Islet precursor cell (in vitro differentiated cells): ENCODE measurements at places on chromosomes 2 and 18.

GRCh38 chr2:11539317-11540147 is 5.7 kb downstream of the GREB1 start:
- DNase-seq = no peak

DNA sequence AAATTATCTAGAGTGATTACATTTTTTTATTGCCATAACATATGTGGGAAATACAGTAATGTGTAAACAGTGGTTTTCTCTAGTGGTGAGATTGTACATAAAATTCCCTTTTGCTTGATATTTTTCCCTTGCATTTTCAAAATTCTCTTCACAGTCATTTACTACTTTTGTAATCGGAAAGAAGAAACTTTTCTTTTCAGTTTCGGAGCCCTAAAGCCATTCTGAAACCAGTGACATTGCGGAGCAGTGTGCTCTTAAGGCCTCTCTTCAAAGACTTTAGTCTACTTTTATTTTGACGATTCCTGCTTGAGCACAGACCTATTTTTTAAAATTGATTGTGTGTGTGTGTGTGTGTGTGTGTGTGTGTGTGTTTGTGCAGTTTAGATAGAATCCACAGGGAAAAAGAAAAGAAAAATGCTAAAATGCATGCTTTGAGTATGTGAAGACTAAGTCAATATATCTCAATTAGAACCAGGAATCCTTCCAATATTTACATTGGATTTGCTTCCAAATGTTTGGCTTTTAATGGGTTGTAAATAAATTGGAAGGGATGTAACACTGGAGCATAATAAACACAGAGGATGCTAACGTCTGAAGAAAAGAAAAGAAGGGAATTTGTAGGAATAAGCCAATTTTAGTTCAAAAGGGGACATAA is 357.4 kb downstream of the RND3 start:
- DNase-seq = no peak

DNA sequence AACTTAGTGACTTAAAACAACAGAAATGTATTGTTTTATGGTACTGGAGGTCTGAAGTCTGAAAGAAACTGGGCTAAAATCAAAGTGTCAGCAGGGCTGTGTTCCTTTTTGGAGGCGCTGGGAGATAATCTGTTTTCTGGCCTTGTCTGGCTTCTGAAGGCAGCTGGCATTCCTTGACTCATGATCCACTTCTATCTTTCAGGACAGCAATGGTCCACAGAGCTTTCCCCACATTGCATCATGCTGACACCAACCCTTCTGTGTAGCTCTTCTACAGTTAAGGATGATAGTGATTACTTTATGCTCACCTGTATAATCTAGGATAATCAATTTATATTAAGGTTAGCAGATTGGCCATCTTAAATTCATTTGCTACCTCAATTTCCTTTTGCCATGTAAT is 392.1 kb downstream of the TDRD15 start:
- peak; percentile 58 for DNase-seq

- DNase-seq = no peak
Observed at GRCh38 chr2:60544062-60544461, 9.4 kb downstream of the BCL11A start.

DNA sequence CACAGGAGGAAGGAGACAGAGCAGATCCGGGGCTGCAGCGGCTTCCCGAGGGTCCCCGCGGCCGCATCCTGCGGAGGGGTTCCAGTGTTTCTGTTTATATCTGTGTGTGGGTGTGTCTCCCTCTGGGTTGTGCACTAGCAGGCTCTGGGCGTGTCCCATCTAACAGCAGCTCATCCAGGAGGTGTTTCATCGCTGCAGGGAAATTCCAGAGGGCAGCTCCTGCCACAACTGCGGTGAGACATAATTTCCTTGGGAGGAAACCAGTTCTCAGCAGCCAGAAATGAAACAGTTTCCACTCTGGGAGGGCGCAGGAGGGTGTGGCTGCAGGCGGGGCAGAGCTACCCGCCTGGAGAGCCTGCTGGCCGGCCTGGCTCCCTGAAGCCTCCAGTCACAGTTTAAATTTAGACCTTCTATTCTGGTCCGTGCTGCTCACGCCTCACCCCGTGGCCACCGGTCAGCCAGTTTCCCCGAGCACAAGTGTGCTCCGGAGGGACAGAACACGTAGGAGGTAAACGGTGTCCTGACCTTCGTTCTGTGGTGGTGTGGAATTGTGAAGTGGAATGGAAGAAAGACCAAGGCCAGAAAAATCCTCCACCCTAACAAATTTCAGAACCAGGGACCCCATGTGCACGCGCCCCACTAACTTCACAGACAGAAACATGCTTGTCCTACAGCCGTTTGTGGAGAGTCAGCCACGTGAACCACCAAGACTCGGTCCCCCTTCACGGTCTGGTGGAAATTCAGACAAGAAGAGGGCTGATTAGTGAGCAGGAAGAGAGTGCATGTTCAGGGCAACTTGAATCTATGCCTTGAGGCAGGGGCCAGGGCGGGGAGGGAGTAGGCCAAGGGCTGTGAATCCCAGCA is 50.2 kb downstream of the TEX44 start:
- peak; percentile 94 for DNase-seq

GRCh38 chr18:36695806-36696205 is 133.0 kb downstream of the TPGS2 start:
- no peak for DNase-seq

DNA sequence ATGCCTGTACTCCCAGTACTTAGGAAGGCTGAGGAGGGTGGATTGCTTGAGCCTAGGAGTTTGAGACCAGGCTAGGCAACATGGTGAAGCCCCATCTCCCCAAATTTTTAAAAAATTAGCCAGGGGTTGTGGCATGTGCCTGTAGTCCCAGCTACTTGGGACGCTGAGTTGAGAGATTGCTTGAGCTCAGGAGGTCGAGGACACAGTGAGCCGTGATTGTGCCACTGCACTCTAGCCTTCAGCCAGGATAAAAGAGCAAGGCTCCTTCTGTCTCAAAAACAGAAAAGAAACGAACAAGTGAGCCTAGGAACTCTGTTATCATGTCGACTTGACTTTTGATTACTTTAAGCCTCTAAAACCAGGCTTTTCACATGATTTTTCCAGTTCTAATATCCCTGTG is 13.7 kb downstream of the NPC1 start:
- no peak for DNase-seq

- DNase-seq = no peak
Observed at GRCh38 chr2:240573071-240573515, 4.8 kb downstream of the RNPEPL1 start.

DNA sequence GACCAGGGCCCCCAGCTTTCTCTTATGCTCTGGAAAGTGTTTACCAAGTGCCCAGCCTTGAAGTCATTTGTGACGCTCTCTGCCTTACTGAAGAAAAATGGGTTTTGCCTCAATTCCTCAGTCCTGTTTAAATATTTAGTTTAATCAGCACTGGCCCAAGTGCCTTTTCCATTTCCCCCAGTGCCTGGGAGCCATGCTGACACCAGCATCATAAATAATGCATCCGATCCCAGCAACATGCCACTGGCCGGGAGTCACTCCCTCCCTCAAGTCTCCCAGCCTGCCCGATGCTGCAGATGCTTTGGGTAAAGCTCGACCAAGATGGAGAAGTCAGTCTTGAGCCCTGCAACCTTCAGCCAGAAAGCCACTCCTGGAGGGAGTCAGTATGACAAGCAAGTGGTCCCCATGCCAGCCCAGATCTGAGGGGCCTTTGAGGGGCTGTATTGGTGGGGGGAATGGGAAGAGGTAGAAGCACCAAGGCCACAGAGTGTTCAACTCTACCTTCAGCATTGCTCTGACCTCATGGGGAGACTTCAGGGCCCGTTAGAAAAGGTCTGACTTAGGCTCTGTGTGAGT is 12.0 kb upstream of the MTA3 start:
- DNase-seq = no peak

GRCh38 chr2:124995185-124995912 is 970.3 kb downstream of the CNTNAP5 start:
- DNase-seq = no peak

GRCh38 chr2:34719206-34719605 is 1120.1 kb upstream of the FAM98A start:
- no peak for DNase-seq

- no peak for DNase-seq
Observed at GRCh38 chr2:20485612-20486388, 38.9 kb downstream of the RHOB start.

DNA sequence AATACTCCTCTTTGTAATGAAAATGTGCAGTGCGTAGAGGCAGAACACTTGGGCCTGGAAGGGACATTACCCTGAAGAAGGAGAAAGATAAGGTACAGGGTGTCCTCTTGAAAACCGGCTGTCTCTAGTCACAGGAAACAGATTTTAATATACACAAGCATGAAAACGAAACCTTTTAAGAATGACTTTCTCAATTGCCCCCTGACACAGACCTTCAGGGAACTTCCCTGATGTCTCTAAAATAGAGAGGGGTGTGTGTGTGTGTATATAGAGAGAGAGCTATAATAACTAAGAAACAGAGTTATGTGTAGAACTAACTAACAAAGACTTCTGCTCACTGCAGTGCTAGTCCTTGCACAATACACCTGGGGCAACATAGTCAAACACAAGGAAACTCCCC is 780.0 kb downstream of the CNTNAP5 start:
- DNase-seq = no peak

- peak; percentile 93 for DNase-seq
Observed at GRCh38 chr2:158990397-158991214, 22.2 kb downstream of the TANC1 start.

DNA sequence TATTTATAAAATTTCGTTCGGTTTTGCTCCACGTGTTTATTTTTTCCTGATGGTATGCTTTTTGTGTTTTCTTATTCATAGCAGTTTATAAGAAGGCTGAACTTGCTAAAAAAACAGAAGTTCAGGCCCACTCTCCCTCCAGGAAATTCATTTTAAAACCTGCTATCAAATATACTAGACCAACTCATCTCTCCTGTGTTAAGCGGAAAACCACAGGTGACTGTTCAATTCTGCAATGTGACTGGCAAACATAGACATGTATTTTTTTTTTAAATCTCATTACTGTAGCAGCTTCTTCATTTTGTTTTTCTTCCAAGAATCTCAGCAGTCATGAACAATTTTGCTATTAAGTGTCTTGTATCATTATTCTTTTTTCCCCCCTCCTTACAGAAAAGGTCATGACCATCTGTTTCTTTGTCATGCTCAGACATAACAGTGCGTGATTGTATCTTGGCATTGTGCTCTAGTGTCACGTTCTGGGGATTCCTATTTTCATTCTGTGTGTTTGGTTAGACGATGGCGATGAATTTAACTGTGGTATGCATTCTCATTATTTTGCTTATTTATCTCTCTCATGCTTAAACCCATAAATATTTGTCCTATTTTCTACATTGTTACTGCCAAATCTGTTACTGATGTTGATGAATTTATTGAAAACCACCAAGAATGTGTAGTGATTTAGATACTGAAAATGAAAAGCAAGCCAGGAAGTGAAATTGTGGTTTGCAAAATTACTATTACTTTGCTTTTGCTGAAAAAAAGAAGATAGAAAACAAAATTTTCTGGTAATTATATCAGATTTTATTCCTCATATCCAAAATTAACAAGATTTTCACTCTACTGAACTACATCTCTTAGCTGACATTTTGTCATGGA is 74.6 kb upstream of the UNC80 start:
- DNase-seq = no peak

DNA sequence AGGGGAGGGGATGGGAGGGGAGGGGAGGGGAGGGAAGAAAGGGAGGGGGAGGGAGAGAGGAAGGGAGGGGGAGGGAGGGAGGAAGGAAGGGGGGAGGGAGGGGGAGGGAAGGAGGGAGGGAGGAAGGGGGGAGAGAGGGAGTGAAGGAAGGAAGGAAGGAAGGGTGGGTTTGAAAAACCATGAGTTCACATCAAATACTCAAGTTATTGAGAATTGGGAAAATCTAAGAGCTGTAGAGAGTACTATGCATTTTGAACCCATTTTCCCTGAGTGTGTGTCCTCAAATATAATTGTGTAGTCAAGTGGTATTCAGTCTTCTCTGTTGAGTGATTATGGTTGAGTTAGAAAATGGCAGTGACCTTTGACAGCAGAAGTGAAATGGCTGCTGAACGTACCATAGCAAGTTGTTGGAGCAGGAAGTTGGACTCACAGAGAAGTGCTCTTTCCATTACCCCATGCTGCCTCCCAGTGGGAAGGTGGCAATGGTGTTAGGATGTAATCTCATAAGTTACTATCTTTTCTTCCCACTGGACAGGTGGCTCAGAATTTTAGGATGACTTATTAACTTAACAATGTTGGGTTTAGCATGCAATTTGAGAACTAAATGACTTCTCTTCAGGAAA is 214.6 kb downstream of the SETBP1 start:
- DNase-seq = no peak

- DNase-seq = no peak
Observed at GRCh38 chr2:51791496-51791895, 759.6 kb upstream of the NRXN1 start.

DNA sequence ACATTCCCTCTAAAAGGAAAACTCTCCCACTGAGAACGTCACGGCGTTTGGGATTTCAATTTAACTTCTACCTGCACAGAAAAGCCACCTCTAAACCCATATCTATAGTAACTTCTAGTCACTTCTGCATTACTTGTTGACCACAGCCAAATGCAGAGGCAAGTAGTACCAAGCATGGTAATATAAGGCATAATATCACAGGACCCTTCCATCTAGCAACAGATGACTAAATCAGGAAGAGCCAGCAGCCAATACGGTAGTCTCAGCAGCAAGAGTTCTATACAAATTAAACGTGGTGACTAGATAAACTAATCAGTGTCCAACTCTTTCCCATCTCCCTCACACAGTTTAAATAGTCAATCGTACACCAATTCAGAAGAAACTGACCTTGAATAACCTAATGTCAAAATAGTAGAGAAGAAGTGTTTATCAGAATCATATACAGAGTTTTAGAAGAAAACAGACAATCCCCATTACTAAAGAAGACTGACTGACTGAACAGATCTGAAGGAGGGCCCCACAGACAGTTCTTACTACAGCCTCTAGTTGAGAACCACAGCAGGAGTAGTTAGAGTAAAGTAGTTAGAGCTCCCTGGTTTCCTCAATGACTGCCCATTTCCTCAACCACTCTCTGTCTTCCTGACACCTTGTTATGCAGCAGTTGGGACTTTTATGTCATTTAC is 30.0 kb downstream of the MEMO1 start:
- no peak for DNase-seq

DNA sequence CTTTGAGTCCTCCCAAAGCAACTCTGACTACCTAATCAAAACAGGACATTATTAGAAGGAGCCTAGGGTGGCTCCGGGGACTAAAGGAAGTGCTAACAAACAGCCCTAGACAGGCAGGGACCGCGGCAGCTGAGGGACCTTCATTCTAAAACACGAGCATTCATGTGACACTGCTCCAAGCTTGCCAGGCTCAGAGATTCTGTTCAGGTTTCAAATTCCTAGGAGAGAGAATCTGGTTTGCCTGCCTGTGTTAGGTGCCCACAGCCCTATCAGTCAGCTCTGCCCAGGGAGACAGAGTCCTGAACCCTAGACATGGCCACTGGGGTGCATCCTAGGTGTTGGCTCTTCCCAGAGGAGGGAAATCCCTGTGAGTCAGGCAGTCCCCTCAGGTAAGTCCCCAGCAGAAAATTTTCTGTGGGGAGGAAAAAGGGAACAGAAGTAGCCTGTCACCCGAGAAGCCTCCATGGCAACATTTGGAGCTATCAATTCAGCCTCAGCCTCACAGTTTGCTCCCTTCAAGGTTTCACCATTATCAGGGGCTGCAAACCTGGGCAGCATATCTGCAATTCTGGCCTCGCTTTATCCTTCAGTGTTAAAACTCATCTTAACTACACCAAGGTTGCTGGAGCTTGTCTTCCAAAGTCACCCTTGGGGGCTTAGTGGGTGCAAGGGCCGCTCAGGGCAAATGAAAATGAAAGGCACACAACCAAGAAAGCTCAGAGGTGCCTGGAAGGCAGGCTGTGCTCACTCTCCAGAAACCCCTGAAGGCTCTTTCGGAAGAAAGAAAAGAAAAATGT is 28.6 kb downstream of the PCBP1 start:
- DNase-seq = no peak

- no peak for DNase-seq
Observed at GRCh38 chr18:63579616-63580015, 7.5 kb upstream of the SERPINB13 start.

GRCh38 chr2:9118383-9118960 is 88.1 kb upstream of the ASAP2 start:
- no peak for DNase-seq
